Stimulated activated CD4-positive, alpha-beta T cell treated with anti-CD3 and anti-CD28 coated beads, Interleukin-12 subunit alpha, Interleukin-12 subunit beta, amount 100 ng/mL, for 24 hours (primary cell): ENCODE measurements at places on chromosomes 11 and 22.

GRCh38 chr11:33970984-33971466 lies 79.1 kb upstream of the LMO2 start:
- no peak for DNase-seq

GRCh38 chr22:44409974-44410316 lies 88.1 kb downstream of the RTL6 start:
- no peak for DNase-seq

DNA sequence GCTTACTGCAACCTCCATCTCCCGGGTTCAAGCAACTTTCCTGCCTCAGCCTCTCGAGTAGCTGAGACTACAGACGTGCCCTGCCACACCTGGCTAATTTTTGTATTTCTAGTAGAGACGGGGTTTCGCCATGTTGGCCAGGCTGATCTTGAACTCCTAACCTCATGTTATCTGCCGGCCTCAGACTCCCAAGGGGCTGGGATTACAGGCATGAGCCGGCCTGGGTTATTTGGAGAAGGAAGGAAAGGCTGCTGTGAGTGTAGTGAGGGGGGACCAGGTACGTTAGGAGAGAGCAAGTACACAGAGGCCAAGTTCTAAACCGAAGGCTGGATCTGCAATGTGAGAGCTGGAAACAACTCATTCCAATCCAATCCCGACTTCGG lies 453 bp downstream of the BATF2 start:
- DNase-seq: no peak

GRCh38 chr11:125401235-125401634 lies 94.8 kb downstream of the FEZ1 start:
- DNase-seq: no peak

DNA sequence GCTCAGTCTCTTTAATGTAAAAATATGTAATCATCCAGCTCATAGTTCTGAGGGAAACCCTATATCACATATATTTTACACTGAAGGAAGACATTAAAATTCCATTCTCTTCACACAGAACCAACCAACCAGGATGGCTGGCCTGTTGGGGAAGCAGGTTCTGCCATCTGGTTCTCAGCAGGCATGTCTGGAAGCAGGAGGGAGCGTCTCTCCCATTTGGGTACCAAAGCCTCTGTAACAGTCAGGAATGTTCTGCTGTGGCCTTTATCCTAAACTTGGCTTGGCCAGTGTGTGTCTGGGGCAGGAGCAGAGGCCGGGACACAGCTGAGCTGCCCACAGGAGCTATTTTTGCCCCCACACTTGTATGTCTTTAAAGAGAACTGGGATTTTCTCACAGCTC lies 29.2 kb downstream of the SGSM3 start:
- no peak for DNase-seq

DNA sequence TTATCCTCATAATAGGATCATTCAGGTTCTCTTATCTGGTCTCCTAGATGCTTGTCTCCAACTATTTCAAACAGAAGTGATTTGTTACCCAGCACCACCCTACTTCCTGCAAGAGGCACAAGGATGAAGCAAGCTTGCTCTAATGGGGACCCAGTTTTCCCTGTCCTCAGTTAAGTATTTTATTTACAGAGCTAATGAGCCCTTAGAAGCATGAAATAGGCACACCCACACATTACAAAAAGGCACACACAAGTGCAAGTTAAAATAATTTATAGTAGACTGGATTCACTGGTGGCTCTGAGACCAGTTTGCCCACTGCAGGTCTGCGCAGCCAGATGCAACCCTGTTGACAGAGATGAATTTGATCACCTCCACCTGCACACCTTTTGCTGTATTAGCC lies 167.5 kb downstream of the KIRREL3 start:
- DNase-seq: no peak

- no peak for DNase-seq
Measured at GRCh38 chr11:18853086-18853720, 61.6 kb upstream of the PTPN5 start.

GRCh38 chr11:126727381-126727780 lies 273.2 kb downstream of the KIRREL3 start:
- DNase-seq: no peak

- no peak for DNase-seq
Measured at GRCh38 chr22:35053060-35053835, 12.7 kb upstream of the ISX start.

DNA sequence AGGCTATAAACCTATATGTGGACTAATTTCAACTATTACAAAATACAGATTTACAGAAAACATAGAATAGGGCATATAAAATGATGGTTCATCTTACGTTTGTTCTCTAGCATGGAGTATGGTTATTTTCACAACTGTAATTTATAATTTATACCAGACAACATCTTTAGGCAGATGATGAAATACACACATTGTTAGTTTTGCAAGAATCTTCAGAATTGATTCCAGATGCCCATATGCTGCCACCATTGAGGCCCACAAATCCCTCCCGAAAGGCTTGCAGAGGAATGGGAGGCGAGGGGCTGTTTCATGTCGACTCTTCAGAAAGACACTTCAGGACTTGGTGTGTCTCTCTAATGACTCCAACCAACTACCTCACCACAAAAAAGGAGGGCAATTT lies 6.2 kb downstream of the PTPN5 start:
- DNase-seq: no peak

- peak; percentile 36 for DNase-seq
Measured at GRCh38 chr22:24592851-24593558, at the start of gene LRRC75B. LRRC75B (minus strand) TSS chr22:24593073; CDS start chr22:24593039, 34 bp downstream.

DNA sequence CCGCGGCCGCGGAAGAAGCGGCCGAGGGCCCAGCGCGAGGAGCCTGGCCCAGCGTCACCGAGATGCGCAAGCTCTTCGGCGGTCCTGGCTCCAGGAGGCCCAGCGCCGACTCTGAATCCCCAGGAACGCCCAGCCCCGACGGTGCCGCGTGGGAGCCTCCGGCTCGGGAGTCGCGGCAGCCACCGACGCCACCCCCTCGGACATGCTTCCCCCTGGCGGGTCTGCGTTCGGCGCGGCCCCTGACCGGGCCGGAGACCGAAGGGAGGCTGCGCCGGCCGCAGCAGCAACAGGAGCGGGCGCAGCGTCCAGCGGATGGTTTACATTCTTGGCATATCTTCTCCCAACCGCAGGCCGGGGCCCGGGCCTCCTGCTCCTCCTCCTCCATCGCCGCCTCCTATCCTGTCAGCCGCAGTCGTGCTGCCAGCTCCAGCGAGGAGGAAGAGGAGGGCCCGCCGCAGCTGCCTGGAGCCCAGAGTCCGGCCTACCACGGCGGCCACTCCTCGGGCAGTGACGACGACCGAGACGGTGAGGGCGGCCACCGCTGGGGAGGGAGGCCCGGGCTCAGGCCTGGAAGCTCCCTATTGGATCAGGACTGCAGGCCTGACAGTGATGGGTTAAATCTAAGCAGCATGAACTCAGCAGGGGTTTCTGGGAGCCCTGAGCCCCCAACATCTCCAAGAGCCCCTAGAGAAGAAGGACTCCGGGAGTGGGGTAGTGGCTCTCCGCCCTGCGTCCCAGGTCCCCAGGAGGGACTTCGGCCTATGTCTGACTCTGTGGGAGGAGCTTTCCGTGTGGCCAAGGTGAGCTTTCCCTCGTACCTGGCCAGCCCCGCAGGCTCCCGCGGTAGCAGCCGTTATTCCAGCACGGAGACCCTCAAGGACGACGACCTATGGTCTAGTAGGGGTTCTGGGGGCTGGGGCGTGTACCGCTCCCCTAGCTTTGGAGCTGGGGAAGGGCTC lies 1.2 kb downstream of the ARHGEF17 start:
- no peak for DNase-seq

GRCh38 chr11:65016705-65017104 lies 2.7 kb downstream of the ARL2 start:
- no peak for DNase-seq

- DNase-seq: no peak
Measured at GRCh38 chr11:46726206-46726862, 7.3 kb downstream of the F2 start.

DNA sequence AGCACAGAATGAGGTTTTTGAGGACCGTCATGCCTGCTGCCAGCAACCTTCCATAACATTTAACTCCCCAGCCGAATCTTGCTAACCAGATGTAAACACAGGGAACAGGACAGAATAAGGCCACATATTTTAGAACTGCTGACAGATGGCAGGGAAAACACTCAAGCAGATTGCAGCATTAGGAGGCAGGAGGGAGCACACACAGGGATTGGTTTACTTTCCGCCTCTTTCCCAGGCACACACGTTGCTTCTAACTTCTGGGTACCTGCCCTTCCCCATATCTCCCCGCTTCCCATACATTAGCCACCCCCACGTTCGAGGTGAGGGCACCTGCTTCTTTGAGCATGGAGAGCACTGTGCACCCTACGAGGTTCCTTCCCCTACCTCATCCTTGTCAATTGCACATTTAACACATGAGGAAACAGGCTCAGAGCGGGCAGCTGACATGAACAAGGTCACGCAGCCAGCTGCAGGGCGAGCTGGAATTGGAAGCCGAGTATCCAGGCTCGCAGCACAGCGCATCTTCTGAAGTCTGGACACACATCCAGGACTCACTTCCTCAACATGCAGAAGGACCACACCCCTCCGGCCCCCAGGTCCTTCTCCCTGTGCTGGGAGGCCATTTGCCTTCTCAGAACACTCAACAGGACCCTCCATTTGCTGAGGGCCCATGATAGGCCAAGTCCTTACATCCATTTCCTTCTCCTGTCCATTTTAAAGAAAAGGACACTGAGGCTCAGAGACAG lies 18.7 kb downstream of the ASPHD2 start:
- no peak for DNase-seq

- DNase-seq: no peak
Measured at GRCh38 chr11:65444314-65445051, 21.9 kb downstream of the NEAT1 start.

DNA sequence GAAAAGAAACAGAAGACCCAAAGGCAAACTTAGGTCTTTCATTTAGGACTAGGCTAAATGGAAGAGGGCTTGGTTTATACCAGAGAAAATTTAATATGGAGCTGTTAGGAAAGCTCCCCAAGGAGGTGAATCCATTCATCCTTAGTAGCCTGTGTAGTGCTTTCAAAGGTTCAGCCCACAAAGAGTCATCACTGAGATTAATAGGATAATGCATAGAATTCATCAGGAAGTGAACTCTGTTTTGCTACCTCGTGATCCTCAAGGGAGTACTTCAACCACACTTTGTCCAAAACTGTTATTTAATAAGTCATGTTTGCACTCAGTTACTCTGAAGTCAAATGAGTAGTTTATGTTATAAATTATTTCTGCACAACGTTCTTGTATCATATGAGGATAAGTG lies 43.3 kb upstream of the MMP7 start:
- DNase-seq: no peak

DNA sequence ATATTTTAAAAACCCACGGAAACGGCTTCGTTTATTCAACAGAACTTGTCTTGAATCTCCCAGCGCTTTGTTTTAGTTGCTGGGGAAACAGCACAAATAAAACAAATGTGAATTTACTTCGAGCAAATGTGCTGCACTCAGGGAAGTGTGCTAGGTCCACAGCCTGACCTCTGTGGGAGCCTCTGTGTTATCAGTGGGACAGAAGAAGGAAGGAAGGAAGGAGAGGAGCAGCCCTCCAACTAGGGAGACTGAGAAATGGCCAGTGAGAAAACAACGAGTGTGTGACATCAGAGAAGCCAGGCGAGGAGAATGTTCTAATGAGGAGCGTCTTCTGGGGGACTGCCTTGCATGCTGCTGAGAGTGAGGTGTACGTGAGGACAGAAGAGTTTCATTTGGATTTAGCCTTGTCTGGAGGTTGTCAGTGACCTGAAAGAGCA lies 42.7 kb downstream of the PPP6R3 start:
- DNase-seq: no peak

DNA sequence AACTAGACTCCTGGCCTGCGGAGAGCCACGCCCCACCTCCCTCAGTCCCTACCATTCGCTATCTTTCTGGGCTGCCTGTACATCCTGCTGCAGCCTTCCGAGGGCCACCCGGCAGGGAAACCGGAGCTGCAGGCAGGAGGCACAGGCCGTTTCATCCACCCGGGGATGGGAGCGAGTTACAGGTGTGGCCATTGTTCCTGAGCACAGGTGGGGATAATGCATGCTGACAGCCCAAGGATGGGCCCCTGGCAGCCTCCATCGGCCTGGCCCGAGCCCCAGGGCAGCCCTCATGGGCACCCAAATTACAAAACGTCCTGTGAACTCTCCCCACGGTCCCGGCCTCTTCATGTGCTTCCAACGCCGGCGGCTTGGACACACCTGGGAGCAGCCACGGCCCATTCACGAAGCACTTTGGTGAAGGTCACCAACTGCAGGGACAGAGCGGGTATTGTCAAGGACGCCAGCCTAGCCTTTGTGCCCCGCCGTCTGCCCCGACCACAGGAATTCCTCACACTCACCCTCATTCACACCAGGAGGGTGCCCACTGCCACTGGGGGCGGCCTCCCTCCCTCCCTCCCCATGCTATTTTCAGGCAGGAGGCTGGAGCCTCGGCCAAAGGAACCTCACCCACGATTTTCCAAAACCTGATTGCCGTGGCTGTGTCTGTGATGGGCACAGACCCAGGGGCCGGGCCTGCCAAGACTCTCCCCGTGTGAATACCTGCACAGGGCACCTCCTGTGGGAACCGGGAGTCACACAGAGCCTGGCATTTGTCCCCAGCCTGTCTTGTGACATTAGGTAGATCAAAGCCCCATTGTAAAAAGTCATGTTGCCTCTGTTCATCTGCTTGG lies 42.1 kb upstream of the MYEOV start:
- DNase-seq: no peak

DNA sequence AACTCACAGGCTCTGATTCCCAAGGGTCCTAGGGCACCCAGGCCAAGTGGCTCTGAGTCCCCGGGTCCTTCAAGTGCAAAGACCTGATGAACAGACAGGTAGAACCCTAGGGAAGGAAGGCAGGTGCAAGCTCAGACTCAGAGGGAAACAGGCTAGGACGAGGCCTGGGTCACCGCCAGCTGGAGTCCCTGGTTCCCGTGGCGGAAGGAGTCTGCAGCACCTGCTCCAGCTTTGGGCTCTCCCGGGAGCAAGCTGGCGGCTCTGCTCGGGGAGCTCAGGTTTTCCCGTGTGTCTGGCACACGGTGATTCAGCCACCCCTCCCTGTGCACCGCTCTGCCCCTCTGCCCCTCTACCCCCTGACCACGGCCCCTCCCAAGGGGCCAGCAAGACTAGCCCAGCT lies 59.8 kb downstream of the WNT7B start:
- DNase-seq: no peak

GRCh38 chr11:66075273-66075672 lies 5.2 kb downstream of the PACS1 start:
- DNase-seq: no peak

- DNase-seq: no peak
Measured at GRCh38 chr11:117284053-117284452, 7.1 kb upstream of the BACE1-AS start.
